ENCODE measurements at places on chromosomes 16 and 17.

DNA sequence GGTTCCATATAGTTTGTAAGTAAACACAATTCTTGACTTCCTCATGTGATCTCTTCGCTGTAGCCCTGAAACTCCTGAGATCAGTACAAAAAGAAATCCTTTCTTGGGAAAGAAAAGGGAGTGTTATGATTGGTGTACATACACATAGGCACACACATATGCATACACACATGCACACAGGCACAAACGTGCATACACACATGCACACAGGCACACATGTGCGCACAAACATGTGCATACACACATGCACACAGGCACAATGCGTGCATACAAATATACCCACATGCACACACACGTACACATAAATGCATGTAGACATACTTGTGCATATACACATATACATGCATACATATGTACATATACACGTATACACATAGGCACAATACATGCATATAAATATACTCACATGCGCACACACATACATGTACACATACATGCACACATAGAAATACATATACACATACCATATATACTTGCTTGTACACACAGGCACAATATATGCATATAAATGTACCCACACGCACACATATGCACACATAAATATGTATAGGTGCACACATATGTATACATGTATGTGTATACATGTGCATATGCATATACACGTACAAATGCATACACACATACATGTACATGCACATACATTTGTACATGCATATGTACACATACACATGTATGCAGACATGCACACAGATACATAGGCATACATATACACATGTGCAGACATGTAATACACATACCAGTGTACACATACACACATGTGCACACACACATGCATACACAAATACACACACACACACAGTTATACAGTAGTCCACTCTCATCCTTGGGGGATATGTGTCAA lies 26.4 kb downstream of the CMIP start:
- no peak for DNase-seq

GRCh38 chr17:72128039-72128438 lies 7.2 kb downstream of the SOX9 start:
- no peak for DNase-seq

DNA sequence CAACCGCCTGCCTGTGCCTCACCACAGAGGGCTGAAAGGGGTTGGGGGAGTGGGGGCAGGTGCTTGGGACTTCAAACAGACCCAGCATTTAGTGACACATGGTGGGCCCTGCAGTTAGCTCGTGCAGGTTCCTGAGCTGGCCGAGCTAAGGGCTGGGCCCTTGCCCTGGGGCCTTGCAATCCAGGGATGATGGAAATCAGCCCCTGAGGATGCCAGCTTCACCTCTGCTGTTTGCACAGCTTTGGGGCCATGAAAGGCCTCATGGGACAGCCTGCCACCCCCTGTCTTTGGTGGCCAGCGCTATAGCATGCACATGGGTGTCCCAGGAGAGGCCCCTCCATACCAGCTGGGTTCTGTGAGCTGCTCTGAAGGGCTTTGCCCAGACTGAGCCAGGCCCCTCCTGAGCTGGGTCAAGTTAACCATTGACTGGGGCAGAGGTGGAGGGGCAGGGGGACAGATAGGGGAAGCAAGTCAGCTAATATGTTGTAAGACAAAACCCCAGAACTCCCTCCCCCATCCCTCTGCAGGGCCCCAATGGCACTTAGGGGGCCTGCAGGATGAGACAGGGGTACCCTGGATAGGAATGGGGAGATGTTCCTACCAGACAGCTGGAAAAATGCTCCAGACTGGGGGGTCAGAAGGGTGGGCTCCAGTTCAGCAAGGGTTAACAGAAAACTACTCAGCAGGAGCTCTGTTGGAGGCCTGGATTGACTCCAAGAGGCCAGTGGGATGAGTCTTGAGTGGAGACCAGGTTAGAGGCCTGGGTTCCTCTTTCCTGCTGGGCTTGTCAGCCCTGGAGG lies 692 bp downstream of the PRR15L start:
- no peak for DNase-seq

DNA sequence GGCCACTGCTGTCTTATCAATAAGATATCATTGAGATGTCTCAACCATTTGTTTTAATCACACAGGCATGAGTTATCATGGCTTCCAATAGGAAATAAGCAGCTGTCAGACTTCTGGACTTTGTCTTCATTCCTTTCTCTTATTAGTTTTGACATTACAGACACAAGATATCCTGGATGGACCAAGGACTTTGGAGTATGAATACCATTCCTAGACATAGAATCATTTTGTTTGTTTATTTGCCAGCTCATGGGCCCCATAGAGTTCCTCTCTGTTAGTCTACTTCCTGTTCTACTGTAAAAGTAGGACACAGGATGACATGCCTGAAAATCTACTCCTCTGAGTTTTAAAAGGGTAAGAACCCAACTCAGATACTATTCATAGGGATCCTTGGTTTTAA lies 77.7 kb upstream of the KCNJ16 start:
- no peak for DNase-seq

All from stimulated activated CD4-positive, alpha-beta T cell treated with anti-CD3 and anti-CD28 coated beads, Interleukin-4, amount 100 ng/mL, for 24 hours (primary cell).